ENCODE measurements at places on chromosomes 11 and 22.

- DNase-seq: peak; percentile 87
Observed at GRCh38 chr11:62324731-62325556, 12.3 kb upstream of the ASRGL1 start.

DNA sequence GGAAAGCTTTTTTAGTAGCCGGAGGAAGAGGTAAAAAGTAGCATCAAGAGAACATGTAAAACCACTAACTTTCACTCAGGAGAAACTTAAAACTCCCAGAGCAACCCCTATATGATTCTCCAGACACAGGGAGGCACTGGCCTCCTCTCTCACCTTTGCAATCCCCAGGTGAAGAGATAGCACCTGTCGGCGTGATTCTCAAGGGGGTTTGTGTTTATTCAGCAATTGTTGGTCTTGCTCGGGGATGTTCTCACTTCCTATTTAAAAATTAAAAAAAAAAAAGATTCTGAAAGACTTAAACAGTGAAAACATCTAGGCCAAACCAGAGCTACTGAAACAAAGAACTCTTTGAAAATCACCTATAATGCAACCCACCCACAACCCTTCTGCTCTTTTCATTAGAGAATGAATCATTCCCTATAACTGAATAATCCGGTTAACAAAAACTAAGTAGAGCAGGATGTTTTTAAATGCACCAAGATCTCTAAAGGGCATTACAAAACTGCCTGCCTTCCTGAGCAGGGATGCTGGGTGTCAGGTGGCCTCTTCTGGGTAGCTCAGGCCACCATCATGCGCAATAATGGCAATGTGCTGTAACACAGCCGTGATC is 24.9 kb downstream of the DHCR7 start:
- no peak for DNase-seq

DNA sequence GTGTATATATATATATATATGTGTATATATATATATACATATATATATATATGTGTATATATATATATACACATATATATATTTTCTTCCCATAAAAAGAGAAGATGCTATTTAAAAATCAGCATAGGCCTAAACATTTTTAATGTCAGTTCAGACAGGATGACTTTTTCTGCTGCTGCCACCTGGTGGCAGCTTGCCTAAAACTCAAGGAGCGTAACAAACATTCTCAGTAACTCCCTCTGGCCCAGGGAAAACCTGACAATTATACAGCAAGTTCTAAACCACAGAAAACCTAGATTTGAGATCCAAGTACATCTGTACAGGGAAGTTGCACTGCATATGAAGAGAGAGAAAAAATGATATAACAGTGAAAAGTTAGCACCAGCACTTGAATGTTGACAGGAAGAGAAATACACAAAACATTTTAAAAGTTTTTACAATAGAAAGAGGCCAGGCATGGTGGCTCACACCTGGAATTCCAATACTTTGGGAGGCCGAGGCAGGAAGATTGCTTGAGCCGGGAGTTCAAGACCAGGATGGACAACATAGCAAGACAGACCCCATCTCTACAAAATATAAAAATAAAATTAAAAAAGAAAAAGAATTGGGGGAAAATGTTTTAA is 16.6 kb downstream of the OR8A1 start:
- peak; percentile 71 for DNase-seq

- no peak for DNase-seq
Observed at GRCh38 chr11:15159085-15159484, 44.4 kb downstream of the INSC start.

GRCh38 chr22:46934746-46935491 is 172.5 kb downstream of the TBC1D22A start:
- DNase-seq: peak; percentile 43

DNA sequence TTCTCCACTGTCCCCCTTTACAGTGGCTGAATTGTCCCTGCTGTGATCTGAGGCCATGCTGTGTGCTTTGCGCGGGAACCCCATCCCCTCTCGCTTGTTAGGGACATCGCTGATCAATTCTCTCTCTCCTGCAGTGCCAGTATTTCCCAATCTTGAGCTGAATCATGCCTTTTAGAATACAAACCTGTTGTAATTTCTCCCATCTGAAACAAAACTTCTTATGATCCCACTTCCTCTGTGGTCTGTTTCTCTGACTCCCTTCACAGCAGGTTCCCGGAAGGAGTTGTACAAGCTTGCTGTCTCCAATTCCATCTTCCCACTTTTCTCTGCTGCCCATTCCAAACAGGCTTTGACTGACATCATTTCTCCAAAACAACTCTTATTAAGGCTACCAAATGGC is 16.8 kb downstream of the ADAMTS15 start:
- DNase-seq: no peak

DNA sequence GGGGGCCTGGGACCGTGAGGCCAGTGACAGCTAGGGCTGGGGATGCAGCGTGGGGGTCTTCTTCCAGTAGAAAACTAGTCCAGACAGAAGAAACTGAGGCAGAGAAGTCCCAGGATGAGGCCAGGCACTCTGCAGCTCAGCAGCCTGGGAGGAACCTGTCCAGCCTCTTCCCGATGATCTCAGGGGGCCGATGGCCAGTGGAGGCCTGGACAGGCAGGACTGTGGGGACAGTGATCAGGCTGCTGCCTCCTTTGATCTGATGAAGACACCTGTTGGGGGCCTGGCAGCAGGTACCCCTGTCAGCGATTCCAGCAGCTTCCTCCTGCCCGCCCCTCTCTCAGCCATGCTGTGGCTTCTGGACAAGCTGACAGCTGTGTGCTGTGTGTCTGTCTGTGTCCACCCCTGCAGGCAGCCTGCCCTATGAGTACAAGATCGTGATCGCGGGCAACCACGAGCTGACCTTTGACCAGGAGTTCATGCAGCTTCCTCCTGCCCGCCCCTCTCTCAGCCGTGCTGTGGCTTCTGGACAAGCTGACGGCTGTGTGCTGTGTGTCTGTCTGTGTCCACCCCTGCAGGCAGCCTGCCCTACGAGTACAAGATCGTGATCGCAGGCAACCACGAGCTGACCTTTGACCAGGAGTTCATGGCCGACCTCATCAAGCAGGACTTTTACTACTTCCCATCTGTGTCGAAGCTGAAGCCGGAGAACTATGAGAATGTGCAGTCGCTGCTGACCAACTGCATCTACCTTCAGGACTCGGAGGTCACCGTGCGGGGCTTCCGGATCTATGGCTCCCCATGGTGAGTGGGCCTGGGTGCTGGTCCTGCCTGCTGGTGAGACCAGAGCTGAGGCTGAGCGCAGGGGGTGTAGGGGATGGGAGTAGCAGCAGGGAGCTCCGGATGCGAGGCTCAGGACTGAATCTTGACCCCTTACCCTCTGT is 62.6 kb downstream of the MPPED1 start:
- DNase-seq: no peak

DNA sequence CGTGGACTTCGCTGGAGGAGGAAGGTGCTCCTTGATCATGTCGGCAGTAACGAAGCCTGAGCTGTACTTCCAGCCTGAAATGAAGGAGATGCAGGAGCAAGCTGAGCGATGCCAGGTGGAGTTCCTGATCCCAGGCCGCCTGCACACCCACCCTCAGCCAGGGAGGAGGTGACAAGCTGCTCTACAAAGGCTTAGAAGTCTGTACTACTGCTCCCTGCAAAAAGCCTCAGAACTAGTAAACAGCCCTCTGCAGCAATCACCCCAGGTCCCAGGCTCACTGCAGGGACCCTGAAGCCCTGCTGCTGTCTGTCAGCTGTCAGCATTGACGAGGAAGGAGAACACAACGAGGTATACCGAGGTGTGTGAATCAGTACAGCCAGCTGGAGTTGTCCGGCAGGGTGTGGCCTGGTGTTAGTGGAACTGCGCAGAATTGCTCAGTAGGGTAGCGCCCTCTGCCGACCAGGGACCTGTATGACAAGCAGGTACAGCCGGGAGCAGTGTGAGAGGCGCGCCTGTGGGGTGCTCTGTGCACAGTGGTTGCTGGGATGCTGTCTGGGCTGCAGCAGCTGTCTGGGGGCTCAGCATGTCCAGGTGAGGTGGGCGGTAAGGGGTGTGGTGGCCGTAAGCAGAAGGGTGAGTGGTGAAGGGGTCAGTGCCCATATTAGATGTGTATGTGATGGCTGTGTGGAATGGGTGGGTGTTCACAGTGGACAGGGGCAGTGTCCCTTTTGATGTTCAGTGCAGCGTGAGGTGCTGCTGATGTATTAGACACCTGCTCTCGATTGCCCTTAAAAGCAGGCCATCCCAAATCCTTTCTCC is 7.6 kb downstream of the CYB5R2 start:
- DNase-seq: peak; percentile 90

DNA sequence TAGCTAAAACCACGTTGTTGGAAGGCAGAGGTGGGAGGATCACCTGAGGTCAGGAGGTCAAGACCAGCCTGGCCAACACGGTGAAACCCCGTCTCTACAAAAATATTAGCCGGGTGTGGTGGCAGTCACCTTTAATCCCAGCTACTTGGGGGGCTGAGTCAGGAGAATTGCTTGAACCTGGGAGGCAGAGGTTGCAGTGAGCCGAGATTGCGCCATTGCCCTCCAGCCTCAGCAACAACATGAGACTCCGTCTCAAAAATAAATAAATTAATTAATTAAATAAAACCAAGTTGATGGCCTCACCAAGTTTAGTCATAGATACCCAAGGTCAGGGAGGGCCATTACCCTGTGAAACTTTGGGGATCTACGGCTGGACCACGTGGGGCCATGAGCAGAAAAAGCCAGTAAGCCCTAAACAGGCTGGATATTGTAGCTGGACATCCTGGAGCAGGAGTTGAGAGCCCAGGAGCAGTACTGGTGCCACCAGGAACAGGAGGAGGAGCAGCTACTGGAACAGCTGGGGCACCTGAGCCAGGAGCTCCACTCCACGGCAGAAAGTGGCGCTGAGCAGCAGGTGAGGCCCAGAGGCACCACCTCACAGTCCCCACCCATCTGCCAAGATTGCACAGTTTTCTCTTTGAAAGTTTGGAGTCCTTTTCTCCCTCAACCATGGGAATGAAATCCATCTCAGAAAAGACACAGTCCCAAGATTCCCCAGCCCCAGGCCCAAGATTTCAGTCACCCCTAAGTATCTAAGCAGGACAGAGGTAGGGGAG is 50.5 kb downstream of the BTG4 start:
- no peak for DNase-seq

GRCh38 chr11:44708009-44708408 is 18.8 kb upstream of the TSPAN18 start:
- no peak for DNase-seq

- no peak for DNase-seq
Observed at GRCh38 chr11:69832561-69833413, 13.6 kb upstream of the FGF3 start.

- peak; percentile 52 for DNase-seq
Observed at GRCh38 chr22:44668190-44668885, 33.7 kb upstream of the PRR5 start.

- DNase-seq: peak; percentile 86
Observed at GRCh38 chr22:45064313-45065278, 54.8 kb upstream of the PHF21B start.

- DNase-seq: no peak
Observed at GRCh38 chr11:47254386-47254785, 3.4 kb upstream of the NR1H3 start.

DNA sequence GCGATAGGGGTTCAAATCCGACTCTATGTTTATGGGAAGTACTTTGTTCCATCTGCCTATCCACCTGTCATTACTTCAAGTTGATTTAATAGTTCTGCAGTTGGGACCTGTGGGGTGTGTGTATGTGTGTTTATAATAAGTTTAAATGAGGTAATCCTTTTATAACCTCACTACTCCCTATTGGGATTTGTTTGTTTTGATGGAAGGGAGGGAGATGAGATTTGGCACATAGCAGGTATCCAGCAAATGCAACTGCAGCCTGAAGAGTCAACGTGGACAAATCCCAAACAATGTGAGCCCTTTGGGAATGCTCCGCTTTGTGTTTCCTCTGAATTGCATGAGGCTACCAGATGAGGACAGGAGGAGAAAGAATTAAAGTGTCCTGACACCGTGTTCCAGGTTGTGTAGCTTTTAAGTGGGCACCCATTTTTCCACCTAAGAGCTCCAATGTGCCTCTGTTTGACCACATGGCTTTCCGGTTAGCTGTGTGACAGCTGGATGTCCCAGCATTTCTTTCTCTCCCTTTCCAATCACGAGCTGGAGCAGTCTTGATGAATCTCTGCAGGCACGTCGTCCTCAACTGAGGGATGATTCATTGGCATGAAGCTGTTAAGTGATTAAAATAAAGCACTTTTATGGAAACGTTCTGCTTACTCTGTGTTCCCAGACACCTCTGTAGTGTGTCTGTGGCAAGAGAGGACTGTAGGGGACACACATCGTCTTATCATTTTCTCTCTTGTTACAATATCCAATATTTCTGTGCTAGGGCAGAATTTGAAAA is 610.7 kb downstream of the NTM start:
- no peak for DNase-seq

DNA sequence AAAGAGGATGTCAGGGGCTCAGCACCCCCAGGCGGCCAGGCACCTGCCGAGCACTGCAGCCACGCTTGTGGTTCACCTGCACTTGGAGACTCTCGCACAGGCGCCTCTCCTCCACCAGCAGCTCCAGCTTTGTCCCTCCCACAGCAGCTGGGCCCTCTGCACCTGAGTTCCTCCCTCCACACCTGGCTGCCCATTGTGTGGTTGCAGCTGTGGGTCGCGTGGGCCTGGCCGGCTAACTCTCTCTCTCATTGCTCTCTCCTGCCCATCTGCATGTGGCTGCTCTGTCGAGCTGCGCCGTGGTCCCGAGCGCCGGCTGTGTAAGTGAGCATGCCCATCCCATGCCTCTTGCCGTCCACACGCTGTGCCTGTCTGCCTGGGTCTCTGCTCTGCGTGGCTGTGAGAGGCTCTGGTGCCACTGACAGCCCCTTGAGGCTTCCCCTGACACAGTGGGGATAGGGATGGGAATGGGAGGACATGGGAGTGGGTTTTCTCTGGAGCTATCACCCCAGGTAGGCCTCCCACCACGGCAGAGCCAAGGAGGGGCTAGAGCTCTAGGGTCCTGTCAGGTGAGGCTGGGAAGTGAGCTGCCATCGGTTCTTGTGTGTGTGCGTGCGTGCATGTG is 8.5 kb upstream of the ACR start:
- DNase-seq: no peak

DNA sequence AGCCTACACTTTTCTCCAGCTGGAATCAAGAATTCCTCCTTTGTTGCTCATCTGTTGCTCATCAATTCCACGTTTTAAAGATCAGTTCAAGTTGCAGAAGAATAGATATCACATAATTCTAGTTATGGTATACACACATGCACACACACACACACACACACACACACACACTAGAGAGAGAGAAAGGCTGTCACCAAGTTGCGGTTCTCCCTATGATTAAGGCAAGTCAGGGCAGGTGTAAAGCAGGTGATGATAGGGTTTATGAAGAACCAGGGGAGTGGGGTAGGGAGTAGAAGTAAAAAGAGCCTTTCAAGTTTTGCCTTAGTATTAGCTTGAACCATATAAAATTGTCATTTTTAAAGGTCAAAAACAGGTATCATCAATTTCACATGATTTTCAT is 31.7 kb upstream of the TMPRSS4 start:
- peak; percentile 17 for DNase-seq
